ENCODE measurements at places on chromosomes 12 and 14.
A peak's percentile ranks its signal among the peaks of the same experiment; 100 is the strongest.

GRCh38 chr14:30115756-30116155 is 188.1 kb upstream of the PRKD1 start:
- no peak for DNase-seq

GRCh38 chr12:55742719-55743405 is at the start of gene GDF11:
TSS of gene GDF11 (plus strand) at chr12:55743122. CDS start at chr12:55743317, 195 bp downstream.
- peak; percentile 90 for DNase-seq

DNA sequence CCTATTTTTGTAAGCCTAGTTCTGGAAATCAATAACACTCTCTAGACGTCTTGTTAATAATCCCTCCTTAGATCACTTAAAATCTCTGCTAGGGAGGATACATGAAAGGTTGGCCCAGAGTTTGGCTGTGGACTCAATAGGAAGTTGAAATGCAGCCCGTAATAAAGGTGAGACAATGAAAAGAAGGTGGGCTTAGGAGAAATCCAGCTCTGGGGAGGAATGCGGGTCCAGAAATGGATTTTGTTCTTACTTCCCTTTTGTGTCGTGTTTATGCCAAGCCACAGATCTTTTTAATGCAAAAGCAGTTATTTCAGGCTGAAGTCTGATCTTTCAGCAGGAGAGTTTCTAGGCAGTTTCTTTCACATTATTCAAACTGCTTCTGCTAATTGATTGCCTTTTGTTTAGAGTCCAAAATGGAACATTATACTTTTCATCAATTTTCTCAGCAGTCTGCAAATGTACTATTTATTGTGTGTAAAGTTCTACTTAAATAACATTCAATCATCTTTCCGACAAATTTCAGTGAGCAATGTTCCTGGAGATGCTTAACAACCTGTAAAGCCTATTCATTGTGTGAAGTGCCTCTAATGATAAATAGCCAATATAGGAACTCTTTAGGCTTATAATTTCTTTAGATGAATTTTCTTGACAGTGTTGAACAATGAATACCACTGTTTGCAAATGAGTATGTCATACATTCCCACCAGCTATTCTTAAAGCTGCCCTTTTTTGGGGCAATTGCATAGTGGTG is 252.9 kb upstream of the KRR1 start:
- DNase-seq, result peak; percentile 84

GRCh38 chr12:114306646-114307045 is 99.3 kb downstream of the TBX5 start:
- DNase-seq, result no peak

- no peak for DNase-seq
These were observed 794.1 kb downstream of the BCL11B start for GRCh38 chr14:98477935-98478334.

DNA sequence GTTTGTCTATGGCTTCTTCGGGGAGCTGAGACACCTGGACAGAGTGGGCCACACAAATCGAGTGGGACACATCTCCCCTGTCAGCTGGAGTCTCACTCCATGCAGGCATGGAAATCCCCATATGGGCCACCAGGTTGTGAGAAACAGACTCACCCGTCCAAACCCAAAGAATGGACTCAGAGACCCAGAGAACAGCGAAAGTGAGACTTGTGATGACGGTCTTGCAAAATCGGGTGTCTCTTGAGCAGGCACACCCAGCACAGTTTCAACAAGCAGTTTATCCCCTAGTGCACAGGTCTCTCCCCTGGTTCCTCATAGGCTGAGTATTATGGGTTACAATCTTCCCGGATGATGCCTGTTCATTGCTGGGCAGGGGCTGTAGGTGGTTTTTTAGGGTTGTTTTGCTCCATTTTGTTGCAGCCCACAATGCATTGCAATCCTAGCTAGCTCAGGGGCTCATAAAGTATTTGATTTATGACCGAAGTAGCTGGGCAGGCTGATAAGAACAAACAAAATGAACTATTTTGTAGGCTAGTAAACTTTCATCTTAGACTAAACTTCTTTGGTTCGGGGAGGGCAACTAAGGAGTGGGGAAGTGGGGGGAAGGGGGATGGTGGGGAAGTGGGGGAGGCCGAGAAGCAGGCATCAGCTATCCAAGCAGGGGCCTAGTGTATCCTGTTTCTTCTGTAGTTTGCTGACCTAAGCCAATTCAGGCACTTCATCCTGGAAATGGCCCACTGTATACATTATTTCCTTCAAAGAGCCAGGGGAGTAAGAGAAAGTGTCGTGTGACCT is 45.3 kb downstream of the IQSEC3 start:
- no peak for DNase-seq

DNA sequence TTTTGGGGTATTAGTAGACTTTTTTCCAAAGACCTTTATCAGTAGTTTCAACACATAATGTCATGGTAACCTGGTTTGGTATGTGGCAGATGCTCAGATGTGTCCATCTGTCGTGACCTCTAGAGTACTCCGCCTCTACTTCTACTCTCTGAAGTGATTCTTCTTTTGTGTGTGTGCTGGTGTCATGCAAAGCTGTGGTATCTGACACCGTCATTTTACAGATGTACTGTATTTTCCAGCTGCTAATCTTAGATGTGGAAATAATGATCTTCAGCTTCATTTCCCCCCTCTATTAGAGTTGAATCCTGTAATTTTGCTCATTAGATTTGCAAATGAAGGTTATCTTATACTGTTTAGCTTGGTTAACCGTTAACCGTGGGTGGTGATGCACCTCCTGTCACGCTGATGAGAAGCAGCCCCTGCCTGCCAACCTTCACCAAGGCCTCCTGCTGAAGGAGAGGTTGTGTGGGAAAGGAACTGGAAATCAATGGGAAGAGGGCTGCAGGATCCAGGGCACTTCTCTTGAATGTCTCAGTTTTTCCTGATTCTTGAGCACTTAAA is 222.4 kb upstream of the AMIGO2 start:
- DNase-seq, result no peak

DNA sequence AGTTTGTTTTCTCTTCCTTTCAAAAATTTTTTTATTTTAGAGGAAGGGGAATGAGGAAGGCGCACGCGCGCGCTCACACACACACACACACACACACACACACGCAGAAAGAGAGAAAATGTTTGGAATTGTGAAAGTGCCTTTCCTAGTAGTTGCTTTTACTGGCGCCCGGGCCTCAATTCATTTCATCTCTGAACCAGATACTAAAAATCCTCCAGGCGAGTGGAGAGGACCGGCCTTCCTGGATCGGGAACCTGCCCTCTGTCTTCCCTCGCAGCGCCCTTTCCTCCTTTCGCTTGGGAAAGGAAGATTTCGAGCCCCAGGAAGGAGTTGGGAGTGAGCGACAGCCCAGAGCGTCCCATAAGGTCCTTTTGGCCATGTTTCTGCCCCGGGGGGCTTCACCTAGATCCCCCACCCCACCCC is 7.8 kb upstream of the TBX3 start:
- DNase-seq, result no peak

GRCh38 chr12:10688042-10688441 is 14.2 kb upstream of the STYK1 start:
- no peak for DNase-seq

DNA sequence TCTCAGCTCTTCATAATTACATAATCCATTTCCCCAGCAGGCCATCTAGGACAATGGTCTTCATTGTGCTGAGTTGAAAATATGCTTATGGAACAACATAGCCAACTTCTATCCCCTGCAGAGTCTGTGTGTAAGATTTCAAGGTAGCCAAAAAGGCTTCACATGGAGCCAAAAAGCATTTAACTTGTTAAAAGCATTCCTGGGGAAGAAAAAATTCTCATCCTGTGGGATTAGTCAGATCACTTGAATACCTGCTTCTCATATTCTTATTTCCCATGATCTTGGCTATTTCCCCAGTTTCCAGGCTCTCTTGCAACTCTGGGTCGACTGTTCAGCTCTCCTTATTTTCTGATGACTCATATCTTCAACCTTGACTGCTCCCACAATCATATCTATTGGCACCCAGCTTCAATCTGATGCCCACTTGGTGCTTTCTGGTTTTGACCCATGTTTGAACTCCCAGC is 178.9 kb downstream of the KLHL28 start:
- DNase-seq, result no peak

DNA sequence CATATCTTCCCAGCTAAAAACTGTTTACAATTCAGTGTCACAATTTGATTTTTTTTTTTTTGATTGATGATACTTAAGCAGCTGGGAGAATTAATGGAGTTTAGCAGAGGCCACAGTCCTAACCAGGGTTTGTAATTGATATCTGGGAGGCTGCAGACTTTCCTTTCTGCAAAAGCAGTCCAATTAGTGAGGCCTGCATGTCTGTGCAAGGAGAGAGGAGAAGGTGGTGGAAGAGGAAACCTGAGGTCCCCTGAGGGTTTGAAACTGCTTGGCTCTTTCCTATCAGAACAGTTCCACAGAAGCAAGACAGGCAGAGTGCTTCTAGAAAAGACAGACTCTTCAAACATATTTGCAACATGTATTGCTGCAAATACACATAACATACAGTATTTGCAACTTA is 160.8 kb upstream of the KRR1 start:
- no peak for DNase-seq

GRCh38 chr14:21231020-21231652 is 38.1 kb downstream of the HNRNPC start:
- DNase-seq, result no peak

DNA sequence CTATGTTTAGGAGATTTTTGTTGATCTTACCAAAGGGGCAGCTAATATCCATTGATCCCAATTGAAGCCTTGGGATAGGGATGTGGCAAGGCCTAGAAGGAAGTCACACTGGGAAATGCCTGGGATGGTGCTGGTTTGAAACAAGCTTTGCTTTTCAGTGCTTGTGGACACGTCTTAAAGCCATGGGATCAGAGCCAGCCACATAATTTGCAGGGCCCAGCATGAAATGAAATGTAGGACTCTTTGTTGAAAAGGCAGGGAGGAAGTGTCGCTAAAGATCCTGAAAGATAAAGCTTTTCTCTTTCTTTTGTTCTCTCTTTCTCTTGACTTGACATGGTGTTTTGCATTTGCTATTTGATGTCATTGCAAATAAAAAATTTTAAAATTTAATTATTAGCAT is 5.0 kb downstream of the TTC9 start:
- DNase-seq, result no peak

GRCh38 chr12:106878804-106879203 is 76.9 kb upstream of the TMEM263 start:
- no peak for DNase-seq

GRCh38 chr12:121005346-121005815 is 10.9 kb downstream of the C12orf43 start:
- peak; percentile 77 for DNase-seq

DNA sequence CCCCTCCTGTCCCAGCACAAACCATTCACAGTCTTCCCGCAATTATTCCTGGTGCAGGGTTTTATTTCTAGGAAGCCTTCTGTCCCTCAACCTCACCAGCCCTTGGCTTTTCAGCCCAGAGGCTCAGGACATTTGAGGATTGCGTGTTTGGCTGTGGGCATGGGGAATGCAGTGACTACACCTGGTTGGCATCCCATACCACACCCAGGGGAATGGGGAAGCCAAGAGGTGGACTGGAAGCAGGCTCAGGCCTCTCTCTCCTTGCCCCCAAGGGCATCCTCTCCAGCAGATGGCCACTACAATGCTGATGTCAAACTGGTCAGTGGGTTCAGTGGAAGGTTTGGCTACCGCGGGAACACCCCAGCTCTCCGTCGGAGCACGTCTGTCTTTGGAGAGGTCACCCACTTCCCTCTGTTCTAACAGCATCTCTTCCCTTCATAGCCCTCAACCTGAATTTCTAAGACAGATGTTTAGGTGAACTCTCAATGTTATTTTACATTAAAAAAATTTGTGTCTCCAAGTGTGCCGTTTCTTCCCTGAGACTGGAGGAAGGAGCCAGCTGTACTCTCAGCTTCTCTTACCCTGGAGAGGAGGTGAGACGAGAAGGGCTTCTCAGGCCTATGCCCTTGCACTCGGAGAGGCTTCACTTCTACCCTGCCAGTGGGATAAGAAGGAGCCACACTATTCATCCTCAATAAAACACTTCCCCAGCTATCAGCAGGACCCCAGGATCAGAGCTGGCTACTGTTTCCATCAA is 35.5 kb downstream of the DCAF4 start:
- no peak for DNase-seq

DNA sequence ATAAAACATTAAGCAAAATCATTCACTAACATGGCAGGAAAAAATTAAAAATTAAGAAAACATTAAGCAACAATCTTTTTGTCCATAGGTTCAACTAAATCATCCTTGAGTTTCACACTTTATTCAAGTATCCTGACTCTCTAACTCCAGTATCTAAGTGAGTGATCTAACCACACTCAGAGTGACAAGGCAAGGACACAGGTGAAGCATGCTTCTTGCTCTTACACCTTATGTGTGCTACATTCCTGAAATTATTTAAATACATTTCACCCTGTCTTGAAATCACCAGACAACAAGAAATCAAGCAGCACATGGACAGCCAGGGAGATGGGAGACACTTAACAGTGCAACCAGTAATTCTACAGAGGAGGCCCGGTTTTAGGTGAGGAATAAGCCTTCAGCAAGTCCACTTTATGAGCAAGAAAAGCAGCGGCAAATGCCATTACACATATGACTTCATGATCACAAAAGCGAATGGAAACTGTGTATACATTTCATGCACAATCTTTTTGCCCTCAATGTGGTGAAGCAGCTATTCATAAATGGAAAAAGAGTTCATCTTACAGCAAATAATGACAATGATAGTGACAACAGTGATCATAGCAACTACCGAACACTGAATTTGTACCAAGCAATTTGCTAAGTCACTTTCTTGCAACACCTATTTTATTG is 37.4 kb downstream of the PHLDA1 start:
- no peak for DNase-seq

DNA sequence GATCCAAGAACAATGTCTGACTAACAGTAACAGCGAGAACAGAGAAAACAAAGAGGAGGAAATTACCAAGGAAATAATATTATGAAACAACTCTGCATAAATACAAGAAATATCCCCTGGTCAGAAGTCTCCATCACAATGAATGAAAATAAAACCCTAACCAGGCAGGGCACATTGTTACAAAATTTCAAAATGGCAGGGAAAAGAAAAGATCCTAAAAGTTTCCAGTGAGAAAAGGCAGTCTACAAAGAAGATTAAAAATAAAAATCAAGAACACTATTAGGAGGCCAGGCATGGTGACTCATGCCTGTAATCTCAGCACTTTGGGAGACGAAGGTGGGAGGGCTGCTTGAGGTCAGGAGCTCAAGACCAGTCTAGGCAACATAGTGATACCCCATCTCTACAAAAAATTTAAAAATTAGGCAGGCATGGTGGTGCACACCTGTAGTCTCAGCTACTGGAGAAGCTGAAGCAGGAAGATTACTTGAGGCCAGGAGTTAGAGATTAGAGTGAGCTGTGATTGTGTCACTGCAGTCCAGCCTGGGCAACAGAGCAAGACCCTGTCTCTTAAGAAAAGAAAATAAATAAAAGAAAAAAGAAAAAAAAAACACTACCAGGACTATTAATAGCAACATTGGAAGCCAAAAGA is 47.8 kb downstream of the FERMT2 start:
- no peak for DNase-seq

DNA sequence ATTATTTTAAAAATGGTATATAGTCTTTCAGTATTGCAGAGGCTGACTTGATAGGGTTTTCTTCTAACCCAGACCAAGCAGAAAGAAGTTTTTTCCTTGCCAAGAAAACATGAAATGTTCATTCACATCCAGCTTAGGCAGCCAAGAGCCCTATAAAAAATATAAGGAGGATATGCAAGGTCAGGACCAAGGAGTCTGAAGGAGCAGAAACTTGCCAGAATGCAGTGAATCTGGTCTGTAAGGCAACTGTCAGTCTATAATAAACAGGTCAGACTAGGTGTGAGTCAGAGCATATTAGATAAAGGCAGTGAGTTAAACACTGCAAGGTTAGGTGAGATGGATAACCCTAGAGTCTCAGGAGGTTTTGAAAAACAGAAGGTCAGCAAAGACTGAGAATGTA is 645.5 kb downstream of the C12orf50 start:
- DNase-seq, result no peak

GRCh38 chr12:52168019-52168717 is 23.6 kb downstream of the KRT80 start:
- no peak for DNase-seq

- DNase-seq, result no peak
These were observed 356.9 kb upstream of the STXBP6 start for GRCh38 chr14:25406818-25407217.
